ENCODE measurements at places on chromosomes 2 and 18.
A peak's percentile ranks its signal among the peaks of the same experiment; 100 is the strongest.

DNA sequence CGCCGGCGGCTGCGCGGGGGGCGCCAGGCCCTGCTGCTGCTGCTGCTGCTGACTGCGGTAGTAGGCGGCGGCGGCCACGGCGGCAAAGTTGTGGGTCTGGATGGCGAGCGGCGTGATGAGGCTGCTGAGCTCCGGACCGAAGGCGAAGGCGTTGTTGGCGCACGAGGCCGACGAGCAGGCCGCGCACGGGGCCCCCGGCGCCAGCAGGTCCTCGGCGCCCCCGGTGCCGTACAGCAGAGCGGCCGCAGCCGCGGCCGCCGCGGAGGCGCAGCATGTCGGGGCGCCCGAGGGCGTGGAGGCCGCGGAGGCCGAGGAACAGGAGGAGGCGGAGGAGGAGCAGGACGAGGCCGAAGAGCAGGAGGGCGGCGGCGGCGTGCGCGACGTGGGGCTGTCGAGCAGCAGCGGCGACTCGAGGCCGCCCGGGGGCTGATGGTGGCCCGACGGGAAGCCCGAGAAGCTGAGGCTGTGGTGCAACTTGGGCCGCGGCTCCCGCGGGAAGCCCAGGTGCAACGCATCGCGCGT lies 1.8 kb downstream of the ZFP36L2 start:
- DNase-seq, result no peak

- DNase-seq, result no peak
Measured at GRCh38 chr2:98093611-98094010, 6.6 kb downstream of the VWA3B start.

- no peak for DNase-seq
Measured at GRCh38 chr2:44562737-44563136, 201.0 kb downstream of the CAMKMT start.

GRCh38 chr2:146189541-146189940 lies 1655.3 kb upstream of the ACVR2A start:
- no peak for DNase-seq

DNA sequence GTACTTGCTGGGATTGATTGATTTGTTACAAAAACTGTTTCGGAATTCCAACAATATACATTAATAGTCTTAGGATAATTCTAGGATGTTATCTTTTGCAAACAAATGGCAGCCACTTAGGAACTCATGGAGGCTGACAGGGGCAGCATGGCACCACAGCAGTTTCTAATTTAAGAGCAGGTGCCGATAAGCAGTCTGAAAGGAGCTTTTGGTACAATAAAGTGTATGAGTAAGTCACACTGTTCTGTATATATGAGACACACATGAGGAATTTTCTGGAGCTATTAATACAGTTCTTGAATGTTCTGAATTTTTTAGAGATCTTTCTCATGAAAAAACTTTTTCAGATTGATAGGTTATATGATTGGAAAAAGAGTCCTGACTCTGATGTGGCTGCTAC lies 52.2 kb downstream of the EIF5B start:
- DNase-seq, result no peak

- DNase-seq, result no peak
Measured at GRCh38 chr2:71864085-71864484, 283.6 kb downstream of the CYP26B1 start.

DNA sequence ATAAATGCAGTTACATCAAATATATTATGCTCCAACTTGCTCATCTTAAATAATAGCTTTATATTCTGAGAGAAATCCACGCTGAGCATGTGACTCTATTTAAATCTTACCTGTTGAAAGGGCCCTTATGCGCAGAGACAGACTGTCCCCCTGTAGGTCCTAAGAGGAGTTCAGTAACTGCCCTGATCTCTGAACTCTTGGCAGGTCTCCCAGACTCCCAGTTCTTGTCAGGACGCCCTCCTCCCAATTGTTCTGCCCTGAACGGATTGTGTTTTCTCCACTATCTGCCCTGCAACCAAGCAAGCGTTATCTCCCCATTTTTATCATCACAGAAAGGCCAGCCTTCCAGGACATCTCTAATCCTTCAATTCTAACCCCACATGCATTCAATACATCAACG lies 954.6 kb downstream of the TSN start:
- no peak for DNase-seq

- DNase-seq, result peak; percentile 21
Measured at GRCh38 chr2:241842620-241843211, 16.0 kb downstream of the PDCD1 start.

GRCh38 chr2:41399437-41400087 lies 648.3 kb upstream of the PKDCC start:
- DNase-seq, result no peak

- no peak for DNase-seq
Measured at GRCh38 chr2:47011696-47012095, 96.1 kb upstream of the MCFD2 start.

- DNase-seq, result no peak
Measured at GRCh38 chr18:51107598-51108305, 77.7 kb downstream of the SMAD4 start.

Measured in AML-193 (cell line).